ENCODE measurements at places on chromosomes 4 and X.

GRCh38 chr4:169906104-169906503 lies 120.1 kb downstream of the MFAP3L start:
- no peak for ATAC-seq

DNA sequence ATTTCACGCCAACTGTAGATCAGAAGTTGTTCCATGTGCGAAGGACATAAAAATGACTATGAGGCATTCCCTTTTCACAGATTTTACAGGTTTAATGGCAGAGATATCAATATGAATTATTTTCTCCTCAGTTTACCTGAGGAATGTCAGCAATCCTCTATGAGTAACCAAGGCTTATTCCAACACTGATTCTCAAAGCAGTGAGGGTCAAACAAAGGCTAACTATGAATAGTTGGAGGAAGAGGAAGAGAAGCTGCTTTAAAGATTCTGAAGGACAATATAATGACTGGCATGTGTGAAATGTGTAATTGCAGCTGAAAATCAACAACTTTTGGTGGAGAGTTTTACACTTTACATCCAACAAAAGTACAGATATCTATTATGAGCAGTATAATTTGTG lies 29.1 kb downstream of the NAF1 start:
- ATAC-seq, result no peak

- no peak for ATAC-seq
Measured at GRCh38 chr4:23388699-23389395, 501.0 kb downstream of the PPARGC1A start.

GRCh38 chr4:27407616-27408015 lies 547.0 kb downstream of the STIM2 start:
- no peak for ATAC-seq

- no peak for ATAC-seq
Measured at GRCh38 chrX:28659269-28659668, 72.0 kb downstream of the IL1RAPL1 start.

GRCh38 chr4:154916068-154916467 lies 135.0 kb downstream of the RBM46 start:
- no peak for ATAC-seq

Data from SK-N-SH treated with all-trans-retinoic acid at 6 μM for 48 hours (cell line).